ENCODE measurements at places on chromosomes 6 and 20. TPM values are rescaled to one million over a fixed set of nuclear protein-coding genes. Genes with fewer than 3 reads are reported as not detected.

TLDC2 gene
- 2.3 TPM for total RNA-seq

OVOL2 gene
- total RNA-seq, result 4.8 TPM

CDH4 gene
- total RNA-seq, result 1.1 TPM

COQ3 gene
- total RNA-seq, result 8.1 TPM

SNAP25 gene
- 6.2 TPM for total RNA-seq

ADAM33 gene
- 4.3 TPM for total RNA-seq

SLC35F1 gene
- total RNA-seq, result 0.63 TPM

DNA sequence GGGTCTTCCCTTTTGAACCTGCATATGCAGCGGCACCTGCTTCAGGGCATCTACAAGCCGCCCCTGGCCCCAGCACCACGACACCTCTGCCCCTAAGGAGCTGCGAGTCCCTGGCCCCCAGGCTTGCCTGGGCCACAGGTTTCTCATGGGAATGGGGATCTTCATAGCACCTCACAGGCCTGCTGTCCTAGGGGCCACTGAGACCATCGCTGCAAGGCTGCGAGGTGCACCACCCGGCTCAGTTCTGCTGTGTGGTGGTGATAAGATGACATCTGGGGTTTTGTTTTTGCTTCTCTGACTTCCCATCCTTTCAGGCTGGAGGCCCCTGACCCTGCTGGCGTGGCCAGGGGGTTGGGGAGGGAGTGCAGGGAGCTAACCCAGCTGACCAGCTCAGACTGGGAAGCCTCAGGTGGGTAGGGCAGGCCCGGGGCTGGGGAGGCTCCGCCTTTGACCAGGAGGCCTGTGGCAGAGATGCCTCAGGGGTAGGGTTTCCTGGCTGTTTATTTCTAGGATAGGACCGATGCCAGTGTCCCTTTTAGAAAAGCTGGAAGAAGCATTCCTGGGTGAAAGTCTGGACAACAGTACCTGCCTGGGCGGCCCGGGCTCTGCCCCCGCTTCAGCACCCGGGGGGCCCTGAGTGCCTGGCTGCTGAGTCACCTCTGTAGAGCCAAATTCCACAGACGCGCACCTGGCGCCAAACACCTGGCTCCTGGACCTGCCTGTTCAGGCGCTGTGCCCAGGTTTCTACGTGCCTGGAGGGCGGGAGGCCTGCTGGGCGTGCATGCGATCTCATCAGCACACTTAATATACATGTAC, 264.7 kb downstream of the DLL1 start:
- peak; percentile 68 for DNase-seq

DNA sequence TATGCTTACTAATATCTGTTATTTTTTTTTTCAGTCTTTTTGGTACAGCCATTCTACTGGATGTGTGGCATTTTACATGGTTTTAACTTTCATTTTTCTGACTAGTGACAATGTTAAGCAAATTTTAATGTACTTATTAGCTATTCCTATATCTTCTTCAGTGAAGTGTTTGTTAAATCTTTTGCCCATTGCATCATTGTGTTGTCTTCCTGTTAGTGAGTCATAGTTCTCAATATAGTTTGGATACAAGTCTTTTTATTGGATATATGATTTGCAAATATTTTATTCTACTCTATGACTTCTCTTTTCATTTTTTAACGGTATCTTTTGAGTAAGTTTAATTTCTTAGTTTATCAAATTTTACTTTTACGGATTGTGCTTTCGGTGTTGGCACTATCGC, 519.4 kb downstream of the CDKAL1 start:
- DNase-seq, result no peak

GRCh38 chr20:31930779-31931178, 21.1 kb downstream of the PDRG1 start:
- no peak for DNase-seq

- no peak for DNase-seq
These were observed 6.3 kb downstream of the JARID2 start for GRCh38 chr6:15252195-15252594.

GRCh38 chr6:166638573-166638964, 11.5 kb upstream of the RPS6KA2 start:
- no peak for DNase-seq

DNA sequence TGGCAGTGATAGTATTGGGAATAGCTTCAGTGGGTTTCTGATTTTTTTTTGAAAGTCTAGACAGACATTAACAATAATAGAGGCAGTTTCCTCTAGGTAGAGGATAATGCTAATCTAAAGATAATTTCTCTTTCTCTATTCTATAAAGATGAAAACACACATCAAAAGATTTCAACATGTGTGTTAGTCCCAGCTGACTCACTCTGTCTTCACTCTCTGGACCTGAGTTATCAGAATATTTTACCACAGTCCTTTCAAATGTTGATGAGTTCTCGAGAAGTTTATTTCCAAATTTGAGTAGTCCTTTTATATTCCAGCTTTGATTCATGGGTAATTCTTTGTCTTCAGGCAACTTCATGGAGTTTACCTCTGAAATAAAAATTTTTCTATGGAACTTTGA, 17.1 kb downstream of the RPRD1B start:
- DNase-seq, result no peak

DNA sequence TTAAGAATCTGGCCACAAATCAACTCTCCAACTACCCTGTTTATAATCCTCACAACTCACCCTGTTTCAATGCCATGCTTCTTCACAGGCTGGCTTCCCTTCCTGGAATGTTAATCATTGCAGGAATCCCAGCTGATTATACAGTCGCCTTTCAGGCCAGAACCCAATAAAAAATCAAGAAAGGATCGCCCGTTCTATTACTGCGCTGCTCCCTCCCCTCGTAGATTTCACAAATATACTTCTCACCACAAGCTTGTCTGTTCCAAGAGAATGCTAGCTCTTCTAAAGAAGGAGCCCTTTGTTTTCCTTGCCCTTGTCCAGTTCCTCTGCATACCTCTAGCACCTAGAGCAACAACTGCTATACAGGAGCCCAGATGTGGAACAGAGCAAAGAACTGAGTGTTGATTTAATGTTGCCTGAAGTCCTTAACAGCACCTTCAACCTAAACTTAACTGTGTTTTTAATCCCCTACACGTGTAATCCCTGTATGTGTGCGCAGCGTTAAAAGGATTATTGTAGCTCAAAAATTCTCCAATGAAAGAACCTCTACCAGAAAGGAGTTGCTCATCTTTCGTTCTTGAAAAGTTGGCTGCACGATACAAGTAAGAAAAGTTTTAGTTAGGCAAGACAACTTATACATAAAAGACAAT, 988 bp downstream of the ECHDC1 start:
- DNase-seq, result peak; percentile 41

DNA sequence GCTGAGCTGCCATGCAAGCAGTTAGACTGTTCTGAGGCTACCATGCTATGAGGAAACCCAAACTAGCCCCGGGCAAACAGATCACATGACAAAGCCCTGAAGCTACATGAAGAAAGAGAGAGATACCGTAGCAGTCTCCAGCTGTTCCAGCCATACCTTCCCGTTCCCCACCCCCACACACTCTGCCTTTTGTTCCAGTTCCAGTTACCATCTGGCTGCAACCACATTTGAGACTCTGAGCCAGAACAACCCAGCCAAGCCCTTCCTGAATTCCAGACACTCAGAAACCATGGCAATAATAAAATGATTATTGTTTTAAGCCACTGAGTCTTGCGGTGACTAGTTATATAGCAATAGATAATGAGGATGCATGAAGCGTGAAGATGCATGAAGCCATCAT, 28.3 kb downstream of the RIN2 start:
- DNase-seq, result peak; percentile 59

GRCh38 chr6:158122048-158122447, 46.0 kb downstream of the SERAC1 start:
- no peak for DNase-seq

GRCh38 chr20:50680105-50680960, 11.0 kb downstream of the RIPOR3 start:
- no peak for DNase-seq

DNA sequence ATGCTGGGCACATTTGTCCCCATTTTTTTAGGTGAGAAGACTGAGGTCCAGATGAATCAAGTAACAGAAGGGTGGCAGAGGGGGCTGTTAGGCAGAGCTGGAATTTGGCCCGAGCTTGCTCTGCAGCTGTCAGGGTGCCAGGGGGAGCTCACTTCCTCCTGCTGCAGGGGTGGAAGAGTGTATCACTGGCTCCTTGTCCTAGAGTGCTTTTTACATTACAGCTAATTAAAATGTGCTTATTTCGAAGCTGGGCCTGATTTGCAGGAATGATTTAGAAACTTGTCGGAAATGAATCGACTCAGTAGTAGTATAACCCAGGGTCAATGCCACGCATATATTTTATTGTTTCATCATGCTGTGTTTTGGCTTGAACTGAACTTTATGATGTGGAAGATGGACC, 11.1 kb downstream of the TOX2 start:
- DNase-seq, result no peak

DNA sequence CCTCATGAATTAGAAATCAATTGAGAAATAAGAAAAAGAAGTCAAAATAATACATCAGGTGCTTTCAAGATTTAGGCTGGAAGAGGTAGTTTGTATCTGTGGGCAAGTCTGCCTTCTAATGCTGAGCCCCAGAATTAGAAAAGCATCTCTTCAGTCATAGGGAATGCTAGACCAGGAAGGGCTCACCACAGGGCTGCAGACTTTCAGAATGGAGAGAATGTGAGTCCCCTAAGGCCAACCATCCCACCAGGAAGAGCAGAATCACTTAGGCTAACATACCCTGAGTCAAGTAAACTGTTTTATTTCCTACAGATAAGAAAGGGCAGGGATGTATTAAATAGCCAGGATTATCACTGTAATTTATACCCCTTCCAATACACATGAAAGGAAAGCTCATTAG, 510.2 kb downstream of the RNF144B start:
- DNase-seq, result no peak

DNA sequence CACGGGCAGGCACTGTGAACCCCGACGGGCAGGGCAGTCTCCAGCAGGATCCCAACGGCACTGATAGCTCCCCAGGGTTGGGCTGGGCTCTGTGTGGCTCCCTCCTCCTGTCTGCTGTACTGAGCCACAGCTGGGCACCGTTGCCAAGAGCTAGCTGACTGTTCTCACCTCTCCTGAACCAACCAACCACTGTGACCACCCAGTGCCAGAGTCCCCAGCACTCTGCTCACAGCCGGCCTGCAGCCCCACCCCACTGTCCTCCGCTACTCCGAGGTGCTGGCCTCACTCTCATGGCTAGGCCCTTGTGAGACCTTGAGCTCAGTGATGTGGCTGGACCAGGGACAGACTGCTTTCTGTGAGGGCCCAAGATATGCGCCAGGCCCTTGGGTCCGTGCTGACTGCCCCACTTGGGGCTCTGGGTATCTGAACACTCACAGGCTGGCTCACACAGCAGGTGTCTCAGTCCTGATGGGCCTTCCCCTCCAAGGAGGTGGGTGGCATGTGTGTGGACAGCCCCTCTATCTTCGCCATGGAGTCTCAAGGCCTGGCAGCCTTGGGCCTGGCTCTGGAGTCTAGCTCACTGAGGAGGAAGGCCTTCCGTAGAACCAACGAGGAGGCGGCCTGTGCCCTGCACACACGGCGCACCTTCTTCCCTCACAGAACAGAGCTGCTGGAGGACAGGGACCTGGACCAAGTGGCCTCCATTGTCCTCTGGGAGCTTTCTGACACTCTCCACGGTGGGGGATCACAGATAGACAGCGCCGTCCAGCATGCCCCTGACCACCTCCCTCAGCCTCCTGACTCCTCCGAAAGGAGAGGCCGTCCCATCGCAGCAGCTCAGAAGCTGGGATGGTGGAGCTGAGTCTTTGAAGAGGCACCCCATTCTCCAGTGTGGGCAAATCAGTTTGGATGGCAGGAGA, 53.5 kb downstream of the TCP11 start:
- DNase-seq, result no peak

- DNase-seq, result no peak
These were observed 47.6 kb upstream of the PTGIS start for GRCh38 chr20:49615401-49616153.

- DNase-seq, result peak; percentile 13
These were observed at the start of gene HLA-DPA1 for GRCh38 chr6:33073431-33073871. TSS of gene HLA-DPA1 (minus strand) at chr6:33073649.

- DNase-seq, result peak; percentile 68
These were observed 135.7 kb downstream of the BCAS1 start for GRCh38 chr20:53934421-53935343.

- DNase-seq, result no peak
These were observed 167.4 kb downstream of the CDH4 start for GRCh38 chr20:61419501-61419900.

DNA sequence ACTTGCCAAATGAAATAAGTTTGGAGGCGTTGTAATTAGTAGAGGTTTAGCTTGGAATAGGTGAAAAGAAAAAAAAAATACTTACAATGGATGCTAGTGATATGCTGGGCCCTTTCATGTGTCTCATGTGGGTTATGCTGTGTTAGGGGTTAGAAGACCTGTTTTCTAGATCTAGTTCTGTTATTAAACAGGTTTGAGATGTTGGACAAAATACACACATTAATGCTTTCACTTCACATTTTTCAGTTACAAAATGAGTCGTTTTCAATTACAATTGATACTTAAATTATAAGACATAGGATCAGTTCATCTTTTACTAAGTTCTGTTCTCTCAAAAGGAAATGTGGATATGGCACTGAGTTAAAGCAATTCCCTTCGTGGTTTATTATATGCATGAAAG, 509.8 kb downstream of the EPM2A start:
- DNase-seq, result no peak

- peak; percentile 65 for DNase-seq
These were observed 47.2 kb downstream of the NOL4L start for GRCh38 chr20:32537657-32538525.

GRCh38 chr6:22231616-22232015, 65.2 kb downstream of the PRL start:
- no peak for DNase-seq

DNA sequence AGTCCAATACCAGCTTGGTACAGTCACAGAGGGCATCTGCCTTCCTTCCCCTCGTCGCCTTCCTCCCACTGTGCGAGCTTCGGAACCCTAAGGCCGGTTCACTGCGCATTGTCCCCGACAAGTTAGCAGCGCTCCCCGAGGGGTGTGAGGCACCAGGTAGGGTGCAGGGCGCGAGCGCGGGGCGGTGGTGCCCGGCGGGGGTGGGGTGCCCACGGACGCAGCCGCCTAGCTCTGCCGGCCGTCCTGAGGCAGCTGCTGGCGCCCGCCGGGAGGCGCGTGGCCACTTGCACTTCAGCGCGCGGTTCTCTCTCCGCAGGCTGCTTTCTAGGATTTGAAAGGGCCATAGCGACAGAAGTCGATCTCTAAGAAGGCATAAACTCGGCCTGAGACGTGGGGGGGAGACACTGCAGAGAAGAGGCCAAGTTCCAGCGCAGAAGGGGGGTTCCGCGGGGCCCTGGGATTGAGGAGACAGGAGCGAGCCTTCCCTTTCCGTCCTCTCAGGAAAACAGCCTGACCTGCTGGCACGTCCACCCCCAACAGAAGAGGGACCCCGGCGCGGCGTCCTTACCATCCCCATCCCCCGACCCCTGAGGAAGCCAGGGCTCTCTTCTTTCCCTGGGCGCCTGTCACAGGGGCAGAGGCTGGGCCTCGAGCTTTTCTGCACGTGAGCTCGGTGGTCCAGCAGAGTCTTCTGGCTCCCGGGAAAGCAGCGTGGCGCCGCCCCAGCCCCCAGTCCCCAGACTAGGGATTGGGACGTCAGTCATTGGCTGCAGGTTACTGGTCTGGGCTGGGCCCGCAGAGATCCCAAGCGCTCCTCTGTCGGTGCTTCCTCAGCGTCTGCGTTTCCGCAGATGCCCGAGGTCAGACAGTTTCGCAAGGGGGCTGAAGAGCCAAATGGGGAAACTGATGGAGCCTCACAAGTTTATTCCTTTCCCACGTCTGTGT, 15.6 kb upstream of the PRDM13 start:
- no peak for DNase-seq

- no peak for DNase-seq
These were observed 12.7 kb downstream of the CST8 start for GRCh38 chr20:23503649-23504048.

All from kidney (tissue), 22 donors.